ENCODE measurements at places on chromosomes 2 and 18. TPM values are rescaled to one million over a fixed set of nuclear protein-coding genes. Genes with fewer than 3 reads are reported as not detected.
A peak's percentile ranks its signal among the peaks of the same experiment; 100 is the strongest.

- no peak for DNase-seq
Measured at GRCh38 chr2:189927823-189928222, 134.7 kb downstream of the MSTN start.

DNA sequence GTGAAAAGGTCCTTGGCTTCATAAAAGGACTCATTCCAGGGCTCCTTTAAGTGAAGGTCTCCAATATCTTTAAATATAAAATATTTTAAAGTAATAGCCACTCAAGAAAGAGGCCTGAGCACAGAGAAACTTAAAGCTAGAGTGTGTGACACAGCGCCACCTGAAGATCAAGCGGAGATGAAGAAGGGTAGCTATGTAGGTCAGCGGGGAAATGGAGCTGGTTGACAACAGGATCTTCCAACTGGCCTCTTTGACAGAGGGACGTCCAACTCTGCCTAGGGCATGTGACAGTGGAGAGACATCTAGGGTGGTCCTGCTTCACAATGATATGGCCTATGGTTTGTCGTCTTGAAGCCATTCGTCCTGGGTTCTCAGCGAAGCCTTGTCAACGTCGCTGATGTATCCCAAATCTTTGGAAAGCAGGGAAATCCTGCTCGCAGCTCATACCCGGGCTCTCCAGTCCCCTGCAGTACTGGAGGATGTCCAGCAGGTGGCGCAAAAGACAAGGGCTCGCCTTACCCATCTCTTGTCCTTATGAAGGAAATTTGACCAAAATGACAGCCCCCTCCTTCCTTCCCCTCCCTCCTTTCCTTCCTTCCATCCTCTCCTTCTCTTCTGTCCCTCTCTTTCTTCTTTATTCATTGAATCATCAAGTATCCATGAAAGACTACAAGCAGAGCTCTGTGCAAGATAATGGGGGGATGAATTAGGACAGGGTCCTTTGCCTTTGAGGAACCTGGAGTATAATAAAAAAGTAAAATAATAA lies 59.6 kb downstream of the LONRF2 start:
- peak; percentile 84 for DNase-seq

Gene NCKAP5
- total RNA-seq = 2.1 TPM

GRCh38 chr2:239136762-239137161 lies 264.1 kb downstream of the HDAC4 start:
- DNase-seq = no peak

Gene INHBB
- total RNA-seq = not detected

Gene ABHD3
- 6.0 TPM for total RNA-seq

- no peak for DNase-seq
Measured at GRCh38 chr2:237520290-237520689, 33.2 kb downstream of the MLPH start.

GRCh38 chr2:44920751-44921150 lies 20.8 kb upstream of the SIX3 start:
- no peak for DNase-seq

DNA sequence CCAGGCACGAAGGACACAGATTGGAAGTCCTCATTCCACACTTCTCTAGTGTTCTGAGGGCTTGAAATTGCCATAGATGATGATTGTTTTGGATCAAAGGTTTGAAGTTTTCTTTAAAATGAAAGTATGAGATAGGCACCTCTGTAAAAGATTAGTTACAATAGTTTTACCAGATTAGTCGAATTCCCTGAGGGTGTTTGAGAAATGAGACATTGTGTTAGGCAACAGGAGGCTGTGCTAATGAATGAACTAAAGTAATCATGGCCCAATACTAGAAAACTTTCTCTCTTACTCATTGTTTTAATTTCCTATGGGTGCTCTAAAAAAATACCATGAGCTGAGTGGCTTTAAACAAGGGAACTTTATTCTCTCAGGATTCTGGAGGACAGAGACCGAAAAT lies 421.7 kb downstream of the RNF144A start:
- no peak for DNase-seq

Gene CHRNG
- total RNA-seq = not detected

- no peak for DNase-seq
Measured at GRCh38 chr2:219210196-219210885, 3.8 kb downstream of the ZFAND2B start.

Gene GPD2
- 19.0 TPM for total RNA-seq

DNA sequence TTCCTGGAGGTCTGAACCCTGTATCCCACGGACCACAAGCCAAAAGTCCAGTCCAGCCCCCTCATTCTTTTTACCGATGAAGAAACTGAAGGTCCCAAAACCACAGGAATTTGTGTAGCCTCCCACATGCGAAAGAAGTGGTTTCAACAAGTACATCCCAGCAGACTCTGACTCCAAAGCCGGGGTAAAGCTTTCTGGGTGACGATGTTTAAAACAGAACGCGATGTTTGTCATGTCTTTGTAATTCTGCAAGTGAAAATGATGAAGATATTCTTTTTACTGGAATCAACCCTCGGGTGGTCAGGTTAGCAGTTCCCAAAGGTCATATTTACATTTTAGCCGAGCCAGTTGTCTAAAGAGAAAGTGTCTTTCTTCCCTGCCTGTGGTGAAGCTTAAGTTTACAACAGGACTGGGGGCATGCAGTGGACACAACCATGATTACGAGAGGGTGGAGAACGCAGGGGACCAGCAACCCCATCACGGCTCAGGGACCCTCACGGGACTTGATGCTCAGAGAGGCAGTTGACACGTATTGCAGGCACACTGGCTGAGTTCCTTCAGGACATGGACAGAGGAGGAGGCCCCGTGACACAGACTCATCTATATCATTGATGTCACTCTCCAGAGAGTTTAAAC lies 17.8 kb upstream of the TMEM131 start:
- no peak for DNase-seq

Gene TOGARAM2
- total RNA-seq = 0.40 TPM

GRCh38 chr2:239690651-239691631 lies 290.1 kb upstream of the HDAC4 start:
- DNase-seq = peak; percentile 31

Gene MC4R
- not detected for total RNA-seq

DNA sequence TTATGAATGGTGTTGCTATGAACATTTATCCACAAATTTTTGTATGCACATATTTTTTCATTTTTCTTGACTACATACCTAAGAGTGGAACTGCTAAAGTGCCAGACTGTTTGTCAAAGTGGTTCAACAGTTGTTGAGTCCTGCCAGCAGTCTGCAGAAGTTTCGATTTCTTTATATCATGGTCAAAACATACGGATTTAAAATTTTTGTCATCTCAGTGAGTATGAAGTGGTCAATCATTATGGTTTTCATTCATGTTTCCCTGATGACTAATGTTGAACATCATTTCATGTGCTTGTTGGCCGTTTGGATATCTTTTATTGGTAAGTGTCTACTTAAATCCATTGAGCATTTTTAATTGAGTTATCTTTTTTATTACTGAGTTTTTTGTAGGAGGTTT lies 39.2 kb downstream of the CCDC138 start:
- DNase-seq = no peak

Gene ACMSD
- not detected for total RNA-seq

GRCh38 chr2:239725551-239725890 lies 299.6 kb downstream of the NDUFA10 start:
- no peak for DNase-seq

DNA sequence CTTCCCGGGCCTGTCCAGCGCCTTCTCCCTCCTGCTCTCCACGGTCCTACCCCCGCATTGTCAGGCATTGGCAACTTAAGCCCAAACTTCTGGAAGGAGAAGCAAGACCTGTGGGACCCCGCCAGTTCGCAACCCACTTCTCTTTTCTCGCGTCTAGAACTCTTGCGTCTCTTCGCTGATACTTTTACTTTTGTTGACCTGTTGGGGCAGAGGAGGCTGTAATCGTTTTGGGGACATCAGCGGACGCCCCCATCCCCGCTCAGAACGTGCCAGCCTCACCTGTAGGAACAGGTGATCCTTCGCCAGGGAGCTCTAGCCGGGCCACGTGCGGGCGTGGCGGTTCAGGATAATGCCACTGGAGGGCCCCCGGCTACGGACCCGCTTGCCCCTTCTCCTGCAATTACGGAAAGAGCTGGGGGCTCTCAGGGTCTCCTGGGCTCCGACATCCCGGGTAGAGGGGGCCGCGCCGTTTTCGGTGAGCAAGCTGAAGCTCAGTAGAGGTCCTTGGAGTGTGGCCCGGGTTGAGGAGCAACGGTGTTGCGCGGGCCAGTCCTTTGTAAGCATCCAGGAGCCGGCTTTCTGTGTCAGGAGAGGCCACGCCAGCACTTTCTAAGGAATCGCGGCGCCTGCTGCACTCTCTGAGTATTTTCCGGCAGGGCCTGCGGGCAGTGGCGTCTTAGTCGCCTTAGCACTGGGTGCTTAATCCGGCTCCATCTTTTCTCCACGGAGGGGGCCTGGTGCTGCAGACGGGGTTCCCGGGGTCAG lies 1.6 kb downstream of the MTCL1 start:
- DNase-seq = no peak

Gene ATL2
- 75.3 TPM for total RNA-seq

DNA sequence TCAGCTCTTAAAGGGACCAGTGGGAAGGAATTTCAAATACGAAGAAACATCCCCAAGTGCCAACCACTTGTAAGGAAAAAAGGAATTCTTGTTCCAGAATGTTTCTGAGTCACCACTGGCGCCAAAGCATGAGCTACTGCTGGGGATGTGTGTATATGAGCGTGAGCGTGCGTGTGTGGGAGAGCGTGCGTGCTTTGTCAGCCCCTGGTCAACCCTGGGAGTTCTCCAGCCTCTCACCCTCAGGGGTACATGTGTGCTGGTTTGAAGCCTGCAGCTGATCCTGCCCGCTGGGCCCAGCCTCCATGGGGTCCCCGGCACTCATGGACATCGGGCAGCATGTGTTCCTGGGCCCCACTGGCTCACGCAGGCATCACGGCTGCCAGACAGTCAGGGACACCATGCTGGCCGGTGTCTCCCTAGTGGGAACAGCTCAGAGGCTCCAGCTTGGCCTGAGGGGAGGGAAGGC lies 17.1 kb downstream of the HS6ST1 start:
- DNase-seq = no peak

Gene CPLX4
- not detected for total RNA-seq

GRCh38 chr2:58158481-58158880 lies 82.6 kb downstream of the FANCL start:
- DNase-seq = no peak

- DNase-seq = no peak
Measured at GRCh38 chr18:50944245-50944932, 23.5 kb upstream of the ELAC1 start.

DNA sequence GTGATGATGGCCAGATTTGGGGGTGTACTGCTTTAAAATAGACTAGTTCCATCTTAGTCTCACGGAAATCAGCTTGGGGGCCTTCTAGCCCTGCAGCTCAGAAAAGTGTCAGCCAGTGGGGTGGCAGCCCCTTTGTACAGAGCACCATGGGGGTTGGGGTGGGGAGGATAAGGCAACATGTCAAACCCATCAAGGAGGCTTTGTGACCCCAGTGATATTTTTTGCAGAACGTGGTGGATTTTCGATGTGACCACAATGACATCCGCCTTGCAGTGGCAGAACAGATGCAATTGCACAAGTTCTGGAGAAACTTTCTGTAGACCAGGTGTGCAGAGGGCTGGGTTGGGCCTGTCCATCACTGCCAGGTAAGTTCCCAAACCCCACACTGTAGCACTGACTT lies 3.0 kb upstream of the CD8A start:
- no peak for DNase-seq

Gene POTEC
- total RNA-seq = not detected

- peak; percentile 51 for DNase-seq
Measured at GRCh38 chr18:32576296-32576916, 105.7 kb upstream of the GAREM1 start.

DNA sequence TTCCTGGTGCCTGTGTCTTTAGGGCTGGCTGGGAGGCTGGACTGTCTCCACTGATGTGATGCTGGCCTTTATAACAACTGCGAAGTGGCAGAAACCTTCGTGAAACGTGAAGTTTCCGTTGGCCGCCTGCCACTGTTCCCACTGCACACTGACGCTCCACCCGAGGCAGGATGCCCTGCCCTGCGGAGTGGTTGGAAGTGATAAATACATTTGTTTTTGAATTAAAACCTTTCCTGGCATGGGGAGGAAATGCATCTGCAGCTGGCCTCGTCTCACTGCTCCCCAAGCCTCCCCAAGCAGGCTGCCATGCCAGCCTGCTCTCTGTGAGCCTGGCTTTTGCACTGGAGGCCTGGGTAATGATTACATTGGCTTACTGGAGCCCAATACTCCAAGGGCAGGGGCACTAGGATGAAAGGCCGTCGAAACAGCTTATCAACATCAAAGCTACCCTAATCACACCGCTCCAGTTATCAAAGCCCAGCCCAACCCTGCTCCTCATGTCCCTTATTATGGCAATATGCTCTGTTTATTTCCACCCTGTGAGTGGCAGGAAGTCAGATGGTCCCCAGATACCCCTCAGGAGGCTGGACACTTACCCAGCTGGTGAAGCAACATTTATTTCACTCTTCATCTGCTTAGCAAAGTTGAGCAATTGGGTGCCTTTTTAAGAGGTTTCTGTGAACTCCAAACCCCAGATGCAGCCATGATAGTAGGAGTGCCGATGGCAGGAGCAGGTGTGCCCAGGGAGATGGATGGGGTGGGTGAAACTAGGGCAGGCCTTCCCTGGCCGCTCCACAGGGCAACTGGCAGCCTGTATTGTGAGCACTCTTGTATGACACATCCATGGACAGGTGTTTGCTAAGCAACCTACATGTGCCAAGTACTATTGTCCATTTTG lies 97.4 kb upstream of the ITGA6 start:
- no peak for DNase-seq

Gene RESP18
- total RNA-seq = not detected

DNA sequence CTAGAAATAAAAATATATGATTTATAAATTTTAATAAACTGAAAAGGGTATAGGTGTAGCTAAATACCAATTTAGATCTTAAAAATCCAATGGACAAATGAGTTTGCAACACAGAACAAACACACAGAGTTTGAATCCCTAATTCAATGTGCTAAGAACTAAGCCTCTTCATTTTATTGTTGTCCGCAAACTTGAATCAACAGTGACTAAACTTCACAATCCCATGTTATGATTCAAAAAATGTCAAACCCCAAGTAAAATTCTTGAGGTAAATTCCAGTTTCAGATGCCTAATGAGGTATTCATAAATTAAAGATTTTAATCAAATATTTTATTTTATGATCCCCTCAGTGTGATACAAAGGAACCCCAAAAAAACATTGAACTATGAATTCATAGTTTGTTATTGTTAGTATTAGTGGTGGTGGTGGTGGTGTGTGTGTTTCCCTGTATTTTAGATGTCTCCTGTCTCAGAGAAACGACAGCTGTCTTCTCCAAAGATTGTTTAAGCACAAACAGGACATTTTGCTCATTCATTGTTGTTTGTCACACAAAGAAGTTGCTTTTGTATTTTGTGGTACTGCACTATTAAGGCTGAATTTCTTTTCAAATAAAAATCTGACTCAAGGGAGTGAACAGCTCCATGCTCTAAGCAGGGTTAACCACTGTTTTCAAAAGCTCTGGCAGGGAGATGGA lies 259.8 kb downstream of the OSR1 start:
- DNase-seq = no peak

DNA sequence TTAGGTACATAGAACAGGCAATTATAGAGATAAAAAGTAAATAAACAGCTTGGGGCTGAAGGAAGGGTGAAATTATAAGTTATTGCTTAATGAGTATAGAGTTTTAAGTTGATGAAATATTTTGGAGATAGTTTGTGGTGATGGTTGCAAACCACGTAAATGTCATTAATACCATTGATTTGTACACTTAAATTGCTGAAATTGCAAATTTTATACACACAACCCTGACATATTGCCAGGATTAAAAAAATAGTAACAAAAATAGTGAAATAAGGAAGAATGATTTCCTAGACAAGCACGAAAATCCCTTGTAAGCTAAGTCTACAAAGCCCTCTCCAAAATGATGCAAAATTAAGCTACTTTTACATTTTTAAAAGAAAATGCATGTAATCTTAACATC lies 46.2 kb upstream of the RAB6D start:
- DNase-seq = no peak

Gene PHOSPHO2
- 9.4 TPM for total RNA-seq

Gene VWA3B
- not detected for total RNA-seq

GRCh38 chr18:33101316-33101715 lies 328.5 kb upstream of the KLHL14 start:
- DNase-seq = no peak
